ENCODE measurements at places on chromosomes 1 and 21.

DNA sequence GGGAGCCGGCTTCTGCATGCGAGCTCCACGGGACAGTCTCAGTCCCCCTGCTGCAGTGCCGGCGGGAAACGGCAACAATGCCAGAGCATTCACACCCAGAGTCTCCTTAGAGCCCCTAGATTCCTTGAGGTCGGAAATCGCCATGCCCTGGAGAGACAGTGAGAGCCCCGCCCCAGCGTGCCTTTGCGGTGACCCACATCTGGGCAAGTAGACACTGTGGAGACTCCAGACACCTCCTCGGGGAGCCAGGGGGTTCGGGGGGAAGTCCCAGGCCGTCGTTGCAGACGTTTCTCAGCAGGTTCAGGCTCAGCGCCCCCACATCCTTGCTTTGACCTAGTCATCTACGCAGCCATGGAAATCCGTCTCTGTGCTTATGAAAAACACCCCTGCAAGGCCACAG, 81.3 kb upstream of the ARHGEF16 start:
- no peak for DNase-seq

DNA sequence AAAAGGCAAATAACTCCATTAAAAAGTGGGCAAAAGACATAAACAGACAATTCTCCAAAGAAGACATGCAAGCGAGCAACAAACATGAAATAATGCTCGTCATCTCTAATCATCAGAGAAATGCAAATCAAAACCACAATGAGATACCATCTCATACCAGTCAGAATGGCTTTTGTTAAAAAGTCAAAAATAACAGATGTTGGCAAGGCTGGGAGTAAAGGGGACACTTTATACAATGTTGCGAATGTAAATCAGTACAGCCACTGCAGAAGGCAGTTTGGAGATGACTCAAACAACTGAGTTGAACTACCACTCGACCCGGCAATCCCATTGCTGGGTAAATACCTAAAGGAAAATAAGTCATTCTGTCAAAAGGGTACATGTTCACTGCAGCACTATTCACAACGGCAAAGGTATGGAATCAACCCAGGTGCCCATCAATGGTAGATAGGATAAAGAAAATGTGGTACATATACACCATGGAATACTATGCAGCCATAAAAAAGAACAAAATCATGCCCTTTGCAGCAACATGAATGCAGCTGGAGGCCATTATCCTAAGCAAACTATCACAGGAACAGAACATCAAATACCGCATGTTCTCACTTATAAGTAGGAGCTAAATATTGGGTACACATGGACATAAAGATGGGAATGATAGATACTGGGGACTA, 25.9 kb downstream of the TSPAN2 start:
- DNase-seq = peak; percentile 75

DNA sequence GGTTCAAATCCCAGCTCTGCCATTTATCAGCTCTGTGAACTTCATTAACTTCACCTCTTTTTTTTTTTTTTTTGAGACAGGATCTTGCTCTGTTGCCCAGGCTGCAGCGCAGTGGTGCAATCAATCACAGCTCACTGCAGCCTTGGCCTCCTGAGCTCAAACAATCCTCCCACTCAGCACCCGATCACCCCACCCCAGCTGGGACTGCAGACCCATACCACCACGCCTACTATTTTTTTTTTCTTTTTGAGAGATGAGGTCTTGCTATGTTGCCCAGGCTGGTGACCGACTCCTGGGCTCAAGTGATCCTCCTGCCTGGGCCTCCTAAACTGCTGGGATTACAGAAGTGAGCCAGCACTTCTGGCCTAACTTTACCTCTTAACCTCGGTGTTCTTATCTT, 2.2 kb upstream of the TRIT1 start:
- no peak for DNase-seq

DNA sequence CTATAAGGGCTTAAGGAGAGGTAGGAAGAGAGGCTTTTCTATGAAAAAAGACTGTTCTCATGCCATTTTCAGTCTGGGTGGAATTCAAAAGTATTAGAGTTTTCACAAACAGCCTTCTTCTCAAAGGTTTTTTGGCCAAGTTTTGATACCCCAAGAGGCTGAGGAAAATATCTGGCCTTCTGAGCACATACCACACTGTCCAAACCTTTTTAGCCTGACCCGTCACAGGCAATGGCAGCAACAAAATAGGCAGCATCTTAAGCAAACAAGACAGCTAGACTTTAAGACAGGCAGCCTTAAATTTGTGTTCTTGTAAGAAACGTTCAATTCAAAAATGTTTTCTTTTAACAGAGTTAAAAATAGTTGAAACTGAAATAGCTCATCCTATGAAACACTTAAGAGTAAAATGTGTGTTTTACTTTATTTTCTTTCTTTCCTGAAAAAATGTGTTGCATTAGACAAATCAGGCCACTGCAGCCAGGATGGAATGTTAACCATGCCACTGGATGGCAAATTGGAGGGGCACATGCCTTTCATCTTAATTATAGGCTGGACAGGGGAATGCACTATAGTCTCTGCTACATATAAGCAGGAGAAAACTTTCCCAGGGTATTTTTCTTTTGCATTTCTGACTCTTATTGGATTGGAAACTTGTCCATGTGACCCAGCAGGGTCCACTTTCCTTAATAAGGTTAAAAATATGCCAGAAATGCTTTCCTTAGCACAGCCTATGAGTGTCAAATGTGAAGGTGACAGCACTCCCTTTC, 315.0 kb downstream of the TGFB2 start:
- DNase-seq = no peak

GRCh38 chr21:46054031-46054430, 43.9 kb upstream of the COL6A2 start:
- DNase-seq = no peak

- no peak for DNase-seq
Measured at GRCh38 chr1:213443415-213443814, 392.4 kb downstream of the RPS6KC1 start.

- DNase-seq = no peak
Measured at GRCh38 chr1:144551107-144551542, 41.6 kb upstream of the PPIAL4F start.

DNA sequence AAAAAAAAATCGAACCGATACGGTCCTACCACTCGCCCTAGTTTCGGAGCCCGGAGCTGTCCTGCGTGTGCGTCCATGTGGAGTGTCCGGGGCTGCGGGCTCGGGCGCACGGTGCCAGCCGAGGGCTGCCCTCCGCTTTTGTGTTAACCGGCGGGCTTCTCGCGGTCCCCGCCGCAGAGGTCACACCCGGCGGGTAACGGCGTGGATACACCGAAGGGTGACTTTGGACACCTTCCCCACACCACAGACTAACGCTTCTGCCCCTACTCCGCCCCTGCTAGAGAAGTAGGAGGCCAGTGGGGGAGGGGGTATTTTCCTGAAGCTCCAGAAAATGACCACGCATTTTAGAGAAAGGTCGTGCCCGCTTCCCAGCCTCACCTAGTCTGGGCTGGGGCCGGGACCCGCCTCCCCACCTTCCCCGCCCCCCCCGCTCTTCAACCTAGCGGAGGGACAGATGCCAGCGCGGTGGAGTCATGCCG, 609 bp upstream of the ATF3 start:
- DNase-seq = no peak

DNA sequence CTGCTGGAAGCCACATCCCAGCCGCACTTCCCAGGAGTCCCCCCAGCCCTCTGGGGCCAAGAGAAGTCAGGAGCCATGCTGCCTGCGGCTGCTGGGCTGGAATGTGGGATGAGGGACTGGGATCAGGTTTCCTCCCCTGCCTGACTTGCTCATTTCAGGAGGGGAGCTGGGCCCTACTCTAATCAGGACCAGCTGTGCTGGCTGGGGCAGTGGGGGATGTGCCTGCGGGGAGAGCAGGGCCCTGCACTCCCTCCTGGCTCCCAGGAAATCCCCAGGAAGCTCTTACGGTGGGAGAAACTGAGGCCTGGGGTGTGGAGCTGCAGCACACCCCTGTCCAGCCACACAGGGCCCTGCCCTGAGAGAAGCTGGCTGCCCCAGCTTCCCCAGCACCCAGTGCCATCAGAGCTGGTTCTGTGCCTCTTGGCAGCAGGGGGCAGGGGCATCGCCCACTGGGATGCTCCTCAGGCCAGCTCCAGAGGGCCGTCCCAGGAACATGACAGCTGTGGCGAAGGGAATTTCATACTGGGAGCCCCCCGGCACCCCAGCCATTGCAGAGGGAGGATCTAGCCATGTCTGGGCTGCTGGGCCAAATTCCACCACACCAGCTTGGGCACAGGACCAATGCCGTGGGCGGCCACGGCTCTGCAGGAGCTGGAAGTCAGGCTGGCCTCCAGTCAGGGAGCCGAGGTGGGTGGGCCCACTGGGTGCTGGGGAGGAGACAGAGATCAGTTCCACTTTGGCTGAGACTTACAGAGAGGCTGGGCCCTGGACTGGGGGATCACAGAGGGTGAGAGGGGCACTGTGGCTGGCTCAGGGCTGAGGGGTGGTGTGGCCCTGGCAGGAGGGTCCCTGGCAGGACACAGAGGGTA, 21.3 kb upstream of the PRSS38 start:
- no peak for DNase-seq

- no peak for DNase-seq
Measured at GRCh38 chr1:84506729-84507453, 510 bp upstream of the GNG5 start.

- DNase-seq = no peak
Measured at GRCh38 chr1:113991467-113991997, 12.3 kb downstream of the OLFML3 start.

GRCh38 chr1:70977575-70977974, 70.0 kb downstream of the PTGER3 start:
- DNase-seq = no peak

DNA sequence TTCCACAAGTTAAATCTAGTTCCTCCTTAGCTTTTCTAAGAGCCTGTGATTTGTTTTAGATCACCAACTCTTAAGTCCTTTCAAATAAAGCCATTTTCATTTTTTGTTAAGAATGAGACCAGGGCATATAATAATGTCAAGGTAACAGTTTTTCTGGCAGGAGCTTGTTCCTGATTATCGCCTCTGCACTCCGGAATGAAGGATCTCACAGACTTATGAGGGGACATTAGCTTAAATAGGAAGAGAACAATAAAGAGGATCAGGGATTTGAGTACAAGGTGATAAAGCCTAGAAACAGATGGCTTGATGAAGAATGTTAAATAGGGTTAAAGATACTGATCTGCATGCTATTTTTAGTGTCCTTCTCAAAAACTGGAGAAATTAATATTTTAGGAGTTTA, 13.6 kb upstream of the OTUD7B start:
- DNase-seq = no peak

DNA sequence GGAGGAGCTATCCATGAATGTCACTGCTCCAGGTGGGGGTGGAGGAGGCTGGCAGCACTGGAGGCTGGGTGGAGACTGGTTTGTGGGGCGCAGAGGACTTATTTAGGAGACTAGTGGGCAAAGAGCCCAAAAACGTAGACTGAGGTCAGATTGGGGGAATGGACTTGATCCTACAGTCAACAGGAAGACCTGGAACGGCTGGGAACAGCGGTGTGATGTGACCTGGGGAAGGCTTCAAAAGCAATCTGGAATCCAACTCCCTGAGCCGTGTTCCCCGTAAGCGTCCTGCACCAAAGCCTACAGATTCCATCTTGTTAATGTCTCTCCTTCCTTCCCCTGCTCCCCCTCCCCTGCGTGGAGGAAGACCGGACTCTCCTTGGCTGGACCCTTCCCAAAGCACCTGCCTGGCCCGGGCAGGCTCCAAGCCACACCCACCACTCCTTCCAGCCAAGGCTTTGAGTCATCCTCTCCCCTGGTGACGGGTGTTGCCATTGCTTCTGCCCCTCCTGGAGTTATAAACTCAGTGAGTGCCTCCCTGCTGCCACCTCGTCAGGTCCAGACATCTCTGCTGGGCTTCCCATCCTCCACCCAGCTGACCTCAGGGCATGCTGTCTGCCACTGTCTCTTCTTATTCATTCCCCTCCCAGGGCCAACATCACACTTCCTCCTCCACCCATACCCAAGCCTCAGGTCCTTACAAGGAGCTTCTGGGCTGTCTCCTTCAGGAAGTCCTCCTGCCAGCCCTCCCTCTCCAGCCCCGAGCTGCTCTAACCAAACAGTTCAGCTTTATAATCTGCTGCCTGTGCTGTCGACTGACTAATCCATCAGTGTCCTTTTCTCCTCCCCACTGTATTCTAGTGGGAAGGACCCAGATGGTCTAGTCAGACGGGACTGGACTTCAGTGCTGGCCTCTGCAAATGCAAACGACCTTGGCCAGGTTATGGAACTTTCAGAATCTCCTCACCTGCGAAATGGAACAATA, 1.6 kb upstream of the CLSTN1 start:
- DNase-seq = peak; percentile 54

DNA sequence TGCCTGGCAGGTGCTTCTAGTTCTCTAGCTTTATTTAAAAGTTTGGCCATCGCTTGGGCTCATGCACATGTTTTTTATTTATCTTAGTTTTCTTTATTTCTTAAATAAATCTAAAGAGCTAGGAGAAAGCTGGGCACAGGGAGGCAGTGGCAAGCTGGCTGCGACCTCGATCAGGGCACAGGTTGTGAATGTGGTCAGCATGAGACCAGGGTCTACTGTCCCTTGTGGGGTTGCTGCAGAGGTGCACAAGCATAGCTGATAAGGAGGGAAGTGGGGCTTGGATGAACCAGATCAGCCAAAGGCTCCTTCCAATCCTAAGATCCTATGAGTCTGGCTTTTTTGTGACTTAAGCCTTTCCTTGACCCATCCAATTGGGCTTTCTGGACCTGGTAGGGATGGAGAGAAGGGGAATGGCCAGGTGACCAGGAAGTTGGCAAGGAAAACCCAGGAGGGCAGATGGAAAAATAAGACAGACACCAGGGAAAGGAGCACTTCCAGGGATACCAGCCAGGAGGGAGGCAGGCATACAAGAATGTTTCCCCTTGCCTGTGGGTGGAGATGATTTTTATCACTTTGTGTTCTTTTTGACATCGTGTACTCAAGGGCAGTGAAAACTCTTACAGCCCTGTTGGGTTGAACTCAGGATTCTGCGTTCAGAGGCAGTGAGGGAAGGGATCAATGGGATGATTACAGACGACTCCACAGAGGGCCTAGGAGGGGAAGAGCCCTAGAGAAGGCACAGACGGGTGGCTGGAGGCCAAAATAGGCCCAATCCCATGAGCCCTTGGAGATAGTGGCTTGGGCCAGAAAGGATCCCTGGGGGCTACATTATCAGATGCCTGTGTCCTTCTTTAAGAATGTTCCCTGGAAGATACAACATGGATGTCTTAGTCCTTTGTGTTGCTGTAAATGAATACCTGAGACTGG, 8.5 kb downstream of the CYP4B1 start:
- no peak for DNase-seq

- no peak for DNase-seq
Measured at GRCh38 chr21:14742119-14742518, 196.0 kb upstream of the SAMSN1 start.

DNA sequence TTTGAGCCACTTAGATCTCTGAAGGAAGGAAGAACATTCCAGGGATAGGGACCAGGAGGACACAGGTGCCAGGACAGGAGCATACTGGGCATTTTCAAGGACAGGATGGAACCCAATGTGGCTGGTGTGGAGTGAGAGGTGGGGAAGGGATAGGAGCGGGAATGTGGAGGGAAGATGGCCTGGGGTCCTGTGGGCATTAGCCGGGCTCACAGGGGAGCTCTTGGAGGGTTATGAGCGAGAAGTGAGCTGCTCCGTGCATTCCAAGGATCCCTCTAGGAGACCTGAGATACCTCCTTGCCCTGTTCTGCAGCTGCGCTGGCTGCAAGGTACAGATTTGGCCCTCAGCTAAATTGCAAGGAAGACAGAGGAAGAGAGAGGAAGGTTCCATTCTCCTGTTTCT, 87.5 kb downstream of the IER5 start:
- DNase-seq = no peak

GRCh38 chr1:3919706-3920105, 19.6 kb upstream of the C1orf174 start:
- DNase-seq = no peak
